IPS-NIHi11 (cell line): ENCODE measurements at places on chromosomes 3 and 15.
A peak's percentile ranks its signal among the peaks of the same experiment; 100 is the strongest.

GRCh38 chr3:146313746-146314111 lies 62.8 kb upstream of the PLSCR4 start:
- no peak for DNase-seq

GRCh38 chr3:194129581-194130133 lies 6.3 kb upstream of the HES1 start:
- DNase-seq, result peak; percentile 47

- DNase-seq, result peak; percentile 84
These were observed 5.8 kb upstream of the TOPAZ1 start for GRCh38 chr3:44235604-44236484.

- no peak for DNase-seq
These were observed 895.6 kb downstream of the ROBO1 start for GRCh38 chr3:78872195-78872594.

- DNase-seq, result no peak
These were observed 25.6 kb downstream of the TMEM39A start for GRCh38 chr3:119437691-119438258.

GRCh38 chr3:62101488-62101887 lies 271.9 kb downstream of the FEZF2 start:
- DNase-seq, result no peak

DNA sequence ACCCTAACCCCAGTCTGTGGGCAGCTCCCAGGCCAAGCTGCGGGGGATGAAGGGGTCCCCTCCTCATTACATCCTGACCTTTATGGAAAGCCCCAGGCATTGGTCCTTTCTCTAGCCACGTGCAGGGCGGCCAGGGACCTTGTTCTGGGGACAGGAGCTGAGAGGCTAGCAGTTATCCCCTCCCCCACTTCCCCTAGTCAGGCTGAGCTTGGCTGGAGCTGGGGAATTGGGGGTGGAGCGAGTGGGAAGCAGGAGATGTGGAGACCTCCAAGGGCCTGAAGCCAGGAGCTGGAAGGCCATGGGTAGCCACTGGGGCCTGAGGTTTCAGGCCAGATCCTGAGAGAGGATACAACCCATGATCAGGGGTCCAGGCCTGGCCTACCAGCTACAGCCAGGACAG lies 45.8 kb downstream of the DNAH1 start:
- DNase-seq, result peak; percentile 53

DNA sequence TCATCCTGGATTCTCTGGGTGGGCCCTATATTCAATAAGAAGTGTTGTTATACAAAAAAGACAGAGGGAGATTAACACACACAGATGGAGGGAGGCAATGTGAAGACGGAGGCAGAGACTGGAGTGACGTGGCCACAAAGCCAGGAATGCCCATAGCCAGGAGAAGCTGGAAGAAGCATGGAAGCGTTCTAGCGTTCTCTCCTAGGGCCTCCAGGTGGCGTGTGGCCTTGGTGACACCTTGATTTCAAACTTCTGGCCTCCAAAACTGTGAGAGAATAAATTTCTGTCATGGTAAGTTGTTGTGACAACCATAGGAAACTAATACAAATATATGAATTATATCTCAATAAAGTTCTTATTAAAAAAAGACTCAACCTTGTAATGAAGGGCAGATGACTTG lies 21.3 kb downstream of the THBS1 start:
- DNase-seq, result peak; percentile 25

DNA sequence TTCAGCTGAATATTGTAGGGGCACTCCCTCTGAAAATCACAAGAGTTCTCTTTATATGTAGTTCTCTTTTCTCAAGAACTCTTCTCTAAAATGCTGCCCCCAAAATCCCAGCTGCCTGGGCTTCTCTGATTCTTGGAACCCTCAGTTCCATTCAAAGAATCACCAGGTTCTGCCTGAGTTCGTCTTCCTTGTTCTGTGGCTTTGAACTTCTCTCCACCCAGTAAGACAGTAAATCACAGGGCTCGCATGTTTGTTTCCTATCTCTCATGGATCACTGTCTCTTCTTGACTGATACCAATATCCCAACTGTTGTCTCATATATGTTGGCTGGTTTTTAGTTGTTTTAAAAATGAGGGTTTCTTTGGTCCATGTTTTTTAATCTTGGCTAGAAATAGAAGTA lies 359.5 kb upstream of the CBLB start:
- no peak for DNase-seq

GRCh38 chr3:52118156-52118875 lies 35.9 kb downstream of the POC1A start:
- DNase-seq, result no peak

DNA sequence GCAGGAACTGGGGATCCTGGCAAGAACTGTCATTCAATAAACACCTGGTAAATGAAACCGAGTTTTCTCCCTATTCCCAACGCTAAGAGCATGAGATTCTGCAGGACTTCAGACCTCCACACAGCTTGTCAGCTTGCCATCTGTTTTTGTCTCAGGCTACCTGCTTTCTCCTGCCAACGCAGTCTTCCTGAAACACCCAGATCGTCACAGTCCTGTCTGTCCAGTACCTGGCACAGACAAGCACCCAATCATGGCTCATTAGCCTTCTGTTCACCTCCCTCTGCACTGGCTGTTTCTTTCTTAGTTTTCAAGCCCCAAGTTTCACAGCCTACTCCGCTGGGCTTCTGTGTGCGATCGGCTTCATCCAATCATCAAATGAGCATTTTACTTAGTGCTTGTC lies 5.0 kb downstream of the SLC12A8 start:
- DNase-seq, result no peak

DNA sequence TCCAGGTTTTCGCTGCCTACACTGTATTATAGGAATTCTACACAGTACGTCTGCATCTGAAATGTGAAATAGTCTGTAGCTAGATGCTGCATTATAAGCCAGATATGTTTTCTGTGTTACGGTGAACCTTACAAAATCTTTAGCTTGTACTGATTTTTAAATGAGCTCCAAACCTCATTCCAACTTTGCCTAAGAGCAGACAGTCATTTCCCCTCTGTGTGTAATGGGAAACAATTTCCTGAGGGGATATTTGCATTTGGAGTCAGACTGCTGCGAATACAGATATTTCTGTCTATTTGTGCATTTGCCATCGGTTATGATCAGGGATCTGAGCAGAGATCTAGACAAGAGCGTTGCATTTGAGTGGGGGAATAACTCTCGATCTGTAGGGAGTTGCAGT lies 37.5 kb downstream of the ARNT2 start:
- no peak for DNase-seq

GRCh38 chr3:124784686-124785382 lies 54.6 kb downstream of the UMPS start:
- no peak for DNase-seq

GRCh38 chr3:27590437-27591298 lies 106.5 kb upstream of the SLC4A7 start:
- DNase-seq, result no peak

DNA sequence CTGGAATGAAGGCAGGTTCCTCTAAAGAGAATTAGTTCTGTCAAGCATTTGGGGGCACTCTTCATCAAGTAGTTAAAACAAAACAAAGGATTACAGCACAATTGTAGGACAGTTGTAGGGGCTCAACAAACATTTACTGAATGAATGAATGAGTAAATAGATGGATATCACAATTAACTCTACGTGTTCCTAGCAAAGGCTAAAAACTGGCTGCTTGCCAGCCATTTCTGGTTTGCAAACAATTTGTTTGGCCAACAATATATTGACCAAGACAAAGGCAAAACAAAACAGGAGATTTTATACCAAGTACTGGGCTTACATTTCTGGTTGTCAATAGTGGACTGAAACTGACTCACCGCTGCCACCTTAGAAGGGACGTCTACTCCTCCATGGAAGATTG lies 116.8 kb downstream of the ZNF280D start:
- DNase-seq, result no peak

DNA sequence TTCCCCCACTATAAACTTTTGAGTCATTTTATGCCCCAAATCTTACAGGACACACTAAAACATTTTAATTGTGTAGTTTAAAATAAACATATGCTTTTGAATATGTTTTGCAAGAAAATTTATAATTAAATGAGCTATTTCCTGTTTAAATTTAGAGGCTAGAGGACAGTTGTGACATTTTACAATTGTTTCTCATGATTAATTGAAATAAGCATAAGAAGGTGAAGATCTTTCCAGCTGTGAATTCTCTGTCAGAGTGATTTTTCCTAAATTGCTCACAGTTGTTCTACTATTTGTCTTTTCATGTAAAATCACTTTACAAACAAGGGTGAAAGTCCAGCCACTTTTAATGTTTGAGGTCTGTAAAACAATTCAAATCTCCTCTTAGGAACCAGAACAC lies 892.3 kb downstream of the CADM2 start:
- no peak for DNase-seq

GRCh38 chr3:35931867-35932266 lies 292.5 kb downstream of the ARPP21 start:
- DNase-seq, result no peak

DNA sequence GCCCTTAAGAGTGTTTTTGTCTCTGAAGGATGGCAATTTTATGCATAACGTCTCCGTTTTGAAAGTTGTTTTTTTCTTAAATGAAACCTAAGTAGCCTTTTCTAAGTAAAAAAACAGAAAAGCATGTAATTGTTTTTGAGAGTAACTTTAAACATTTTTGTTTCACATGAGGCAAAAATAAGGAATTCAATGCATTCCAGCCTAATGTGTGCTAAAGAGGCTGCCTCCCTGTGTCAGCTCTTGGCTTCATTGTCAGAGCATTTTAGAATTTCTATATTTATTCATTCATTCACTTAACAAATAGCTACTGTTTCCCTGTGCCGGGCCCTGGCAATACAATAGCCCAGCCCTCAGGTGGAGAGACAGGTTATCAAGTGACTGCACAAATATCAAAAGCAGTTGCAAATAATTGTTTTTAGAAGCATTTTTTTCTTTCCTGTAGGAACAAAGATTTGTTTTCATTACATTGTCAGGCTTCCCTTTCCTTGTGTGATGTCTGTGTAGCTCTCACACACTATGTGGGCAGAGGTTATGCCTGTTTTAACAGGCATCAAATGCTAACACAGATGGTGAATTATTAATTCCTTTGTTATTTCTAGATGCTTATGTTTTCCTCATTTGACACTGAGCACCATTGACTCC lies 81.9 kb downstream of the CCK start:
- no peak for DNase-seq

DNA sequence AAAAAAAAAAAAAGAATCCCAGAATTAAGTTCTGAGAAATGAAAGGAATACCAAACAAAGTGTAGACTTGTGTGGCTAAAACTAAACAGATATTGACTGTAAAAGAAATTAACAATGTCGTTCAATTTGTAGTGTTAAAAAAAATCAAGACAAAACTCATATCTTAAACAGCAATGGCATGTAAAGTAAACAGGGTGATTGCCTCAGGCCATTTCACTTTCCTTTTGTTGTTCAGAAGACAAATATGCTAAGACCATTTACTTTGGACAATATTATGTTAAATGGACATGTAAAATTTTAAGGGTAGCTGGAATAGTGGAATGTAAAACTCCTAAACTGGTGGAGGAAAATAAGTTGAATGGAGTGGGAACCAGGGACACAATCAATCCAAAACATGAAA lies 139.1 kb downstream of the RTP4 start:
- no peak for DNase-seq

DNA sequence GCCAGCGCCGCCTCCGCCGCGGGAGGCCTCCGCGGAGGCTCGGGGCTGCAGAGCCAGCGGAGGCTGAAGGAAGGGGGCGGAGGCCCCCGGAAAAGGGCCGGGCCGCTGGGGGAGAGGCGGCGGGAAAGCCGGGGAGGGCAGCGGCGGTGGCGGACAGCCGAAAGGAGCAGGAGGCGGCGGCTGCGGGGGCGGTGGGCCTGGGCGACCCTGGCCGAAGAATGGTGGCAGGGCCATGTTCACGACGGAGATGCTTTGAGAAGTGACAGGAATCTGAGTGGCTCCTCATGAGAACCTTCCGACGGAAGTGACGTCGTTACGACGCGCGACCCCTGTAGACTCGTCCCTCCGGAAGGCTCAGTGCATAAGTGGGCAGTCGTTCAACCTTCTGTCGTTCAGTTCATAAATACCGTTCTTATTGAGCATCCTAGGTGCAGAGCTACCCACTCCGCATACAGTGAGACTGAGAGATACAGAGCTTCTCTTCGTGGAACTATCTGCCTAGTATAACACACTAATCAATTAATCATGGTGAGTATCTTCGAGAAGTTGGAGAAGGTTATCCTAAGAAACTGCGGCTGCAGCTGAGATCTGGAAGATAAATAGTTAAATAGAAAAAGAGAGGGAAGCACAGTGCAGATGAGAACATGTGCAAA lies at the start of gene PDCD7:
Gene PDCD7, minus strand, starts transcription at position 261 of the 653 bp plus-strand sequence. Its CDS starts 27 bp downstream, at position 234.
- peak; percentile 100 for DNase-seq

GRCh38 chr15:33026614-33027013 lies 167.9 kb downstream of the FMN1 start:
- DNase-seq, result no peak

GRCh38 chr3:151579571-151580270 lies 118.9 kb upstream of the IGSF10 start:
- DNase-seq, result no peak

GRCh38 chr3:108448593-108448992 lies 61.8 kb downstream of the MYH15 start:
- DNase-seq, result no peak

DNA sequence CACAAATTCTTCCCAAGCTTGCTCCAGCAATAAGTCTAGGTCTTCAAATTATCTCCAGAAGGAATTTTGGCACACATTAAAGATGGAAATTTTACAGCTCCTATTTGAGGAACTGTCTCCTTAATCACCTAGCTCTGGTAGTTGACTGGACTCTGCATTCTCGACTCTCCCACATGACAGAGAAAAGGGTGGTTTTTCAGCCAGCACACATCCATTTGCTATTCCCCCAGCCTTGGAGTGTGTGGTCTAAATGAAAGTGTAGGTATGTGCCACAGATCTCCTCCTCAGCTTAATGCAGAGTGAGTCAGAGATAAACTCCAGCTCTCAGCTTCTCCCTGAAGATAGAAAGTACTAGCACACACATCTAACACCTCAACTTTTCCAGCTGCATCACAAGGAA lies 62.2 kb upstream of the ALCAM start:
- no peak for DNase-seq

DNA sequence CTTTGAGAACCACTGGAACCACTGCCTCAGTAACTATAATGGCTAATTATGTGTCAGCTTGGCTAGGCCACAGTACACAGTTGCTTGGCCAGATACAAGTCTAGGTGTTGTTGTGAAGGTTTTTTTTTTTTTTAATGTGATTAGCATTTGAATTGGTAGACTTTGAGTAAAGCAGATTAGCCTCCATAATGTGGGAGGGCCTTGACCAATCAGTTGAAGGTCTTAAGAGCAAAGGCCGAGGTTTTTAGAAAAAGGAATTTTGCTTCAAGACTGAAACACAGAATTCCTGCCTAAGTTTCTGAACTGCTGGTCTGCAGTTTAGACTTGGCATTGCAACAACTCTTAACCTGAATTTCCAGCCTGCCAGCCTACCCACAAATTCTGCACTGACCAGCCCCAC lies 451.6 kb upstream of the AZI2 start:
- no peak for DNase-seq

- no peak for DNase-seq
These were observed 9.8 kb upstream of the VIPR1 start for GRCh38 chr3:42492508-42493080.

- no peak for DNase-seq
These were observed 111.2 kb upstream of the RGMA start for GRCh38 chr15:93200081-93200836.

- DNase-seq, result no peak
These were observed 36.3 kb upstream of the HERC1 start for GRCh38 chr15:63870043-63870394.

GRCh38 chr3:21624524-21624923 lies 126.5 kb downstream of the ZNF385D start:
- DNase-seq, result no peak
